GM12892 (cell line): ENCODE measurements at places on chromosomes 11 and 22.

- no peak for DNase-seq
These were observed 17.0 kb downstream of the DDX17 start for GRCh38 chr22:38489142-38489541.

GRCh38 chr11:35144806-35145205, 5.8 kb downstream of the CD44 start:
- no peak for DNase-seq

GRCh38 chr11:106061249-106061784, 15.8 kb downstream of the KBTBD3 start:
- DNase-seq, result no peak

DNA sequence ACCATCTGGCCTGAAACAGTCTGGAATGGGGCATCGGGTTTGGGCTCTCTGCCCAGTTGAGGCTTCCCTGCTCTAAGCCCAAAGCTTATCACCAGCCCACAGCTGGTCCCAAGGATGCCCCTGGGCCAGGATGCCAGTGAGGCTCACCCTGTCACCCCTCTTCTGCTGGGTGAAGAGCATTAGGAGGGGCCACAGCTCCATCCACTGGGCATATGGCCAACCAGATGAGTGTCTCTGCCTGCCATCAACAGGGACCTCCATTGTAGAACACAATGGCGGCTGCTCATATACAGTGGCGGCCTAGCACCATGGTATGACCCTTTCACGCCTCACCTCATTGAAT, 5.6 kb downstream of the CHST1 start:
- no peak for DNase-seq

GRCh38 chr11:83827940-83828554, 541.9 kb upstream of the CCDC90B start:
- no peak for DNase-seq
